ENCODE measurements at places on chromosomes 2 and 18. TPM values are rescaled to one million over a fixed set of nuclear protein-coding genes. Genes with fewer than 3 reads are reported as not detected.

DNA sequence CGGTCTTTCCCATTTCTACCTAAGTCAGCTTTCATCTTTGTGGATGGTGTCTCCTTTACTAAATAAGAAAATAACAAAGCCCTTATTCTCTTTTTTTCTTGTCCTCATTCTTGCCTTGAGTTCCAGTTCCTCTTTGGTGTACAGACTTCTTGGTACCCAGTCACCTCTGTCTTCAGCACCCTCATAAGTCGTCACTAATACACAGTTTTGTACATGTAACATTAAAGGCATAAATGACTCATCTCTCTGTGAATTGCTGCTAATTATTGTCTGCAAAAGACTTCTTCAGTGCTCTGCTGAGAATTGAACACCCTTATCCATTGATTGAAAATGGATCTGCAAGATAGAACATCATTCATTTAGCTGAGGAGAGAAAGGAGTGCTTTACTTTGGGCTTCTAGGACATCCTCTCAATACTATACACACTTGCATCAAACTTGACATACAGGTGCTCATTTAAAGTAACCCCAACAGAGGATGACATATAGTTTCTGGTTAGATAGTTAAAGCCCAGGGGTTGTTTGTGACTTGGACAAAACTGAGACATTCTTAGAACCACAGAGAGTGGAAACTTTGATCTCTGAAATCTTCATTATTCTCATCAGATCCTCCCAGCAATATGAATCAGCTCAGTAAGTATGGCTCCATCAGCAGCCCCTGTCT lies 97.0 kb downstream of the XRCC5 start:
- no peak for DNase-seq

DNA sequence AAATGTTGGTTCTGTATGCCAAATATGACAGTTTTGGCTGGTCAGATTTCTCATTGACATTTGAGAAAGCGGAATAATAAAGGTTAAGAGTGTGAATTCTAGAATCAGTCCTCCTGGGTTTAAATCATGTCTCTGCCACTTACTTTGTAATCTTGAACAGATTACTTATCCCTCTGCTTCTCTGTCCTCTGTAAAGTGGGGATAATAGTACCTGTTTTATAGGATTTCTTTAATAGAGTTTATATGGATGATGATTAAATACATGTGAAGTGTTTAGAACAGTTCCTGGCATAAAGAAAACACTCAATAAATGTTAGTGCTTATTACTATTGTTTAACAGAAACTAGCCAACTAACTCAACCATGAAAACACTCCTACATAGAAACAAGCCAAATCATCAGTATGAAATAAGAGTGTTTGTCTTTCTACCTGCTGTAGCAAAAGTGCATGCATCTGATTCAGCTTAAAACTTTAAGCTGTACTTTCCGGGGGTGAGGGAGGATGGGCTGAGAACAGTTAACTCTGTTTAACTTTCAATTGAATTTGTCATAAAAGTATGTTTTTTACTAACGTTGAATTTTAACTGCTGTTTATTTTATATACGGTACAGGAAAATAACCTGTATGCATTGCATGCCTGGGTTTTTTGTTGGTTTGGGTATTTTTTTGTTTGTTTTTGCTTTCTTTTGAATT lies 6.8 kb downstream of the HTR2B start:
- no peak for DNase-seq

DNA sequence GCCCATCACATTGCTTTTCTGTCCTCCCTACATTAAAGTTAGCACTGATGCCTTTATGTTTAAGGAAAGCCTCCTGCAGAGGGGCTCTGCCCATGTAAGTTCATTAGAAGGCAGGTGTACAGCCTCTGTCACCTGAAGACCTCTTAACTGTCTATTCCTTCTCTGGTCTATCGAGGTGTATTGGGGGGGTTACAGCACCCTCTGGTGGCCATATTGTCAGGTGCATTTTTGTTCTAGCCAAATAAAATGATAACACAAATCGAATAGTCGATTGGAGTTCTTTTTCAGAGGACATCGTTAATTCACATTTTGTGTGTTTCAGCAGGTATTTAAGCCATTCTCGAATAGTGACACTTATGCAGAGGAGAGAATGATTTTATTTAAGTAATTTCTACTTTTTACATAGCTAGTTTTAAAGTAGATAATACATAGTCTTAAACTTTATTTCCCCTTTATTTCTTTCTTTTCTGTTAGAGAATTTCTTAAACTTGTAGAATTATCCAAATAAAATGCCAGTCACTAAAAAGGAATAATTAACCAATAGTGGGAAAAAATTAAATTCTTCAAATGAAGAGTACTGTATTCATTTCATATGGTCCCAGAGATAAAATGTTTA lies 136.8 kb downstream of the NEDD4L start:
- DNase-seq, result peak; percentile 47

GRCh38 chr2:200515155-200515554 lies 5.3 kb upstream of the KCTD18 start:
- no peak for DNase-seq

GRCh38 chr2:108946442-108946841 lies 42.6 kb downstream of the EDAR start:
- no peak for DNase-seq

- no peak for DNase-seq
These were observed 510.1 kb upstream of the PIK3C3 start for GRCh38 chr18:41444943-41445342.

- no peak for DNase-seq
These were observed 1.5 kb downstream of the SMCHD1 start for GRCh38 chr18:2656981-2657512.

DNA sequence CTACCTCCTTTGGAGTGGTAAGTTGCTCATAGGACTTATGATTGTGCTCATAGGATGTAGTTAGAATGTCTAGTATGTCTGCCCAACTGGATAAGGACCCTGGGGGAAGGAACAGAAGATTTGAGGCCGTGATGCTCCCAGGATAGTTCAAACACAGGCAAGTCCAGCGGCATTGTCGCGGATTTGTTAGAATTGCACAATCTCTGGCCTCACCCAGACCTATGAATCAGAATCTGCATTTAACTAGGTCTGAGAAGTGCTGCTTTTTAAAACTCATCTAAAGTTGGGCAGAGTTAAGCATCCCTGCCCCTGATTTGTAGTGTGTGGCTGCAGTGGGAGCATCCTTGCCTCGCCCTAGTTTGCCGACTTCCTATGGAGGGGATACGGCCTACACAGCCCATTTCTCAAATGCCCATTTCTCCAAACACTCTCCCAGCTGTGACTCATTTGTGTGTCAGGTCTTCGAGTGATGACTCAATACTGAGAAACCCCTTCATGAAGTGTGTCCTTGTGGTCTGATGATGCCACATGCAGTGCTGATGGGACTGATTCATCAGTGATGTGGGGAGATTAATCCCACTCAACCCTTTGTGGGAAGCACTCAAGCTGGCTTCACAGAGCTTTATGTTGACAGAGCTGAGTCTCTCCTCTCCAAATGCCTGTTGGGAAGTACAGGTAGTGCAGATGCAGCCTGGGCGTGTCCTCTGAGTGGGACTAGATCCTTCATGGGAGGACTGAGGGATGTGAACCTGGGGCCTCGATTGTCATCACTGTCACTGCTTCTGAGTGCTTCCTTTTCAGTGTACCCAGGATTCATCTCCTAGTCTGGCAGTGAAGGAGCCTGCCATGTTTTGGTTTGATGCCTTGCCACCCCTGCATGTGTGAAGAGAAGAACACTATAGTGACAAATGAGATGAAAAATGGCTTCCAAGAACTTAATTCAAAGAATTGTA lies 18.7 kb downstream of the SMIM21 start:
- DNase-seq, result peak; percentile 100

DNA sequence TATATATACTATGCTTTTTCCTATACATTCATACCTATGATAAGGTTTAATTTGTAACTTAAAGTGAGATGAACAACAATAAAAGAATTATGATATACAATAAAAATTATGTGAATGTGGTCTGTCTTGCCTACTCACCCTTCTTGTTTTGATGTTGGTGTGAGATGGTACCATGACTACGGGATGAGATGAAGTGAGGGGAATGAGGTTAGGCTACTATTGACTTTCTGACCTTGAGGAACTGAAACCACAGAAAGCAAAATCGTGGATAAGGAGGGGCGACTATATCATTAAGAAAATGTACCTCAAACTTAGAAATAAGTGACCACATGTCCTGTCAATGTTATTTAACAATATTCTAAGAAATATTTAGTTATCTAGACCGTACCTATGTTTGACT lies 103.9 kb upstream of the PPP1CB start:
- no peak for DNase-seq

- DNase-seq, result no peak
These were observed 186.9 kb upstream of the PIEZO2 start for GRCh38 chr18:11336241-11336640.

The ALKAL2 gene
- not detected for total RNA-seq

The DCAF17 gene
- 13.1 TPM for total RNA-seq

The SERPINB10 gene
- total RNA-seq, result not detected

The ALPG gene
- not detected for total RNA-seq

The DSG4 gene
- not detected for total RNA-seq

The REG3G gene
- total RNA-seq, result not detected

The ARHGEF4 gene
- total RNA-seq, result 3.3 TPM

All from IMR-90 (cell line).